Central memory CD8-positive, alpha-beta T cell (primary cell): ENCODE measurements at places on chromosomes 4 and X.

DNA sequence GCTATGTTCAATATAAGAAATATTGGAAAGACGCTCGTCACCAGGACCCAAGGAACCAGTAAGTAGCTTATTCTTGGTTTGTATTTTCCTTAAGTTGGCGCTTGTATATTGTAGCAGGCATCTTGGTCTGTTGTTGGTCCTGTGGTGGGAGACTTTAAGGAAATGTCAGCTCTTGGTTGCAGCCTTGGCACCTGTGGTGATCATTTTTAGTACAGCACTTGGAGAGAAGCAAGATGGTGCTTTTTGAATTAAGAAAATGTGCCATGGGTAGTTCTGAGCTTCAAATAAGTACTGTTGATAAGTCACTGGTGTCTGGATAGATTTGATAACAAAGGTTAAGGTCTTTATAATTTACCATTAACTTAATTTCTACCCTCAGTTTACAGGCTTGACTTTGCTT lies 1.1 kb downstream of the RPS3A start:
- DNase-seq, result no peak
- H3K27ac ChIP-seq, result peak overlapping the region; percentile 98
- peaks cover 59% of the 10 kb centered on the region for H3K36me3 ChIP-seq

DNA sequence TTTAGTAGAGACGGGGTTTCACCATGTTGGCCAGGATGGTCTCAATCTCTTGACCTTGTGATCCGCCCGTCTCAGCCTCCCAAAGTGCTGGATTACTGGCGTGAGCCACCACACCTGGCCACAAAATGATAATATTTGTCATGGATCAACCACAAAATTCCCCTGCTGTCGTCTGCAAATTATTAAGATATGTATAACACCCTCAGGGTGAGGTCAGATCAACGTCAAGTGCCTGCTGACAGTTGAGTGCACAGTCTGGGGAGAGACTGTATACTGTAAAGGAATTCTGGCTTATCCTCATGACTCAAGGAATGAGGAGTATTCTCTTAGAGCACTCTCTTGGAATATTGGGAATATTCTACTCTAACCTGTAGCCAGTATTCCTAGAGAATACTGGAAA lies 11.2 kb downstream of the EPGN start:
- DNase-seq, result no peak
- H3K4me3 ChIP-seq, result no peak overlapping the region
- H3K27me3 ChIP-seq, result peaks cover 59% of the 10 kb centered on the region
- peaks cover 6% of the 10 kb centered on the region for H3K4me1 ChIP-seq

DNA sequence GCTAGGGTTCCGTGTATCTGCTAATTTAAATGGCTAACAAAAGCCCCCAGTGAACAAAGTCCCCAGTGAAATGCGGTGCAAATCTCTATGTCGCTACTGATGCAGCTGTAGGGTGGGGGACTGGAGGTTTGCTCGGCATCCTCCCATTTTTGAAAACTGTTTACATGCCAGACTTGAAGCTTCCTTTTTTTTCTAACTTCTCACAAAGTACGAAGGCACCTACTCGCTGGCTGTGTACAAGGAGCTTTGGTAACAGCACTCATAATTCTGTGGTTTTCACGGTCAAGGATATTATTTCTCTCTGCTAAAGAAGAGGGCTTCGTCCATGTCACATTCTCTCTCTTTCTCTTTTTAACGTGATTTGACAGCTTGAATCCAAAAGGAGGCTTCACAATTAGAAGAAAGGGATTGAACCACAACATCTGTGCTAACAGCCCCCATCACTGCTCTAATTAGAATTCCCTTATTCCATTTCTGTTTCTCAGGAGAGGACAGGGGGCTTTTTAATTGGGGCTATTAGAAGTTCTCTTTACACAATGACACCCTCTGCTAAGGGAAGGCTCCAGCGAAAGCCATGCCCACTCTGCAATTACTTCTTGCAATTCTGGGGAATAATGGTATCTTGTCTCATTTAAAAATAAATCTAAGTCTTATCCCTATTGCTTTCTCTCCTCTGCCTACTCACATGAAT lies 46.7 kb downstream of the TMEM156 start:
- H3K27ac ChIP-seq, result no peak overlapping the region
- no peaks in the 10 kb centered on the region for H3K27me3 ChIP-seq
- DNase-seq, result no peak
- H3K4me1 ChIP-seq, result peaks cover 5% of the 10 kb centered on the region

GRCh38 chrX:21723084-21723483 lies 34.8 kb downstream of the SMPX start:
- H3K27ac ChIP-seq, result no peak overlapping the region
- H3K4me1 ChIP-seq, result no peaks in the 10 kb centered on the region
- no peak for DNase-seq

- peaks cover 9% of the 10 kb centered on the region for H3K4me1 ChIP-seq
- no peak overlapping the region for H3K4me3 ChIP-seq
- H3K36me3 ChIP-seq, result peaks cover 4% of the 10 kb centered on the region
- no peak for DNase-seq
- H3K27ac ChIP-seq, result no peak overlapping the region
These were observed 64.4 kb downstream of the TBC1D19 start for GRCh38 chr4:26648260-26648659.

- no peaks in the 10 kb centered on the region for H3K27me3 ChIP-seq
- no peaks in the 10 kb centered on the region for H3K36me3 ChIP-seq
- H3K4me1 ChIP-seq, result no peaks in the 10 kb centered on the region
- no peak overlapping the region for H3K27ac ChIP-seq
- no peak for DNase-seq
- H3K4me3 ChIP-seq, result no peak overlapping the region
These were observed 123.3 kb downstream of the SLC10A7 start for GRCh38 chr4:146398404-146398803.

DNA sequence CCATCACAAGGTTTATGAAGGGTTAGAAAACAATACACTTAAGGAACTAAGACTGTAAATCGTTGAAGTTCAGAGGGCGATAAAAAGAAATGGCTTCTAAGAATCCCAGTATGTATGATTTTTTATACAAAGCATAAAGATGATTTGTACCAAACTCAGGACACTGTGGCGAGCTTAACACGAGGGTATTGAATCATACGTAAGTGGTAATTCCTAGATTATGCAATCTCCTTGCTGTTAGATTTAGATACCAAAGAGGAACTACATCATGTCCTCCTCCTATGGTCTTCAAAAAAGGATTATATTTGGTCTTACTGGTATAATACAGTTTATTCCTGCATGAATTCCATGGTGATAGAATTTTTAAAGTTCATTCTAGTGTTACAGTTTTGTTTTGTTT lies 23.9 kb downstream of the NFKB1 start:
- peak overlapping the region; percentile 35 for H3K27ac ChIP-seq
- peaks cover 74% of the 10 kb centered on the region for H3K4me1 ChIP-seq
- no peak for DNase-seq

- no peaks in the 10 kb centered on the region for H3K27me3 ChIP-seq
- no peaks in the 10 kb centered on the region for H3K36me3 ChIP-seq
- H3K4me1 ChIP-seq, result no peaks in the 10 kb centered on the region
- DNase-seq, result no peak
- no peak overlapping the region for H3K27ac ChIP-seq
These were observed 2370.7 kb downstream of the PCDH7 start for GRCh38 chr4:33090910-33091309.

- no peak overlapping the region for H3K4me3 ChIP-seq
- peaks cover 2% of the 10 kb centered on the region for H3K36me3 ChIP-seq
- H3K4me1 ChIP-seq, result no peaks in the 10 kb centered on the region
- H3K27me3 ChIP-seq, result no peaks in the 10 kb centered on the region
These were observed 282.6 kb downstream of the ADGRA3 start for GRCh38 chr4:22233230-22233629.

- DNase-seq, result no peak
- no peaks in the 10 kb centered on the region for H3K4me1 ChIP-seq
- H3K27ac ChIP-seq, result no peak overlapping the region
- no peaks in the 10 kb centered on the region for H3K36me3 ChIP-seq
These were observed 58.1 kb downstream of the DCHS2 start for GRCh38 chr4:154433543-154433942.

DNA sequence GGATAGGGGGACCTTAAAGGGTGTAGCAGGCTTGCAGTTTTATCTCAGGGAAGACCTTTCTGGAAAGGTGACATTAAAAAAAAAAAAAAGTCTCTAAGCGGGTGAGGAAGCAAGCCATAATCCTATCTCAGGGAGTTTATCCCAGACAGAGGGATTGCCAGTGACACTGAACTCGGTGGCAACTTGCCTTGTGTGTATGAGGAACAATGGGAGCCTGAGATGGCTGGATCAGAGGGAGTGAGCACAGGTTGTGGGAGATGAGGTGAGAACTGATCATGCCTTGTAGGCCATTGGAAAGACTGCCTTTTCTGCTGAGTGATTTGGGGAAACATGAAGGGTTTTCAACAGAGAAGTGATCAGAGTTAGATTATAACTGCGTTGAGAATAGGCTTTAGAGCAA lies 31.1 kb downstream of the DTHD1 start:
- H3K36me3 ChIP-seq, result peaks cover 9% of the 10 kb centered on the region
- no peak for DNase-seq
- H3K4me1 ChIP-seq, result peaks cover 28% of the 10 kb centered on the region
- peak overlapping the region; percentile 0 for H3K27ac ChIP-seq

GRCh38 chrX:15496824-15497223 lies 3.7 kb upstream of the PIR start:
- H3K4me1 ChIP-seq, result peaks cover 15% of the 10 kb centered on the region
- H3K27me3 ChIP-seq, result peaks cover 22% of the 10 kb centered on the region
- peaks cover 2% of the 10 kb centered on the region for H3K36me3 ChIP-seq
- no peak overlapping the region for H3K4me3 ChIP-seq
- no peak for DNase-seq

GRCh38 chrX:121581885-121582284 lies 534.5 kb downstream of the GLUD2 start:
- H3K36me3 ChIP-seq, result peaks cover 2% of the 10 kb centered on the region
- H3K4me3 ChIP-seq, result no peak overlapping the region
- no peaks in the 10 kb centered on the region for H3K4me1 ChIP-seq

- H3K4me1 ChIP-seq, result no peaks in the 10 kb centered on the region
- H3K4me3 ChIP-seq, result no peak overlapping the region
- H3K36me3 ChIP-seq, result peaks cover 2% of the 10 kb centered on the region
- no peak overlapping the region for H3K27ac ChIP-seq
- peaks cover 94% of the 10 kb centered on the region for H3K27me3 ChIP-seq
These were observed 5.2 kb downstream of the POU4F2 start for GRCh38 chr4:146643812-146644401.

DNA sequence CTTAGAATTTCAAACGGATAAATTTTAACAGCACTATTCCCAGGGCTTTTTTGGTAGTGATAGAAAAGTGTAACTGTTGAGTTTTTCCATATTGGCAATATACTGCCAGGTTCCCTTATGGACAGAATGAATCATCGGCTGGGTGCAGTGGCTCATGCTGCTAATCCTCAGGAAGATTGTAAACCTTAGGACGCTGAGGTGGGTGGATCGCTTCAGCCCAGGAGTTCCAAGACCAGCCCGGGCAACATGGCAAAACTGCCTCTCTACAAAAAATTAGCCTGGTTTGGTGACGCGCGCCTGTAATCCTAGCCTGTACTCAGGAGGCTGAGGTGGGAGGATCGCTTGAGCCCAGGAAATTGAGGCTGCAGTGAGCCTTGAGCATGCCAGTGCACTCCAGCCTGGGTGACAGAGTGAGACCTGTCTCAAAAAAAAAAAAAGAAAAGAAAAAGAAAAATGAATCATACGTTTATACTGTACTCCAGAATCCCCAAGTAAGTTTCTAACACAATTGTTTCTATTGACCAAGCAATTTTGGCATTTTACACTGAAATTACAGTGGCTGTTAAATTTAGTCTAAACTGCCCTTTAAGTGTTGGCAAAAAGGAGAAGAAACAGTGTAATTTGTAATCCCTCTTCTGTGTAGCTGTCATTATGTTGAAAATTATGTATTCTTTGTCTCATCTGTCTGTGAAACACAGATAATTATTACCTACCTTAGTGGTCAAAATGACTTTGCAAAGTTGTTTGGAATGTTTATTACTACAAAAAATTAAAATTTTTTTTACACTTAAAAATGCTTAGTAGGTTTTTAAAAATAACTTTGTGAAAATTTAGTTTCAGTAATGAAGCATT lies 1.8 kb downstream of the SLC30A9 start:
- DNase-seq, result no peak
- peaks cover 12% of the 10 kb centered on the region for H3K36me3 ChIP-seq
- H3K4me1 ChIP-seq, result peaks cover 15% of the 10 kb centered on the region
- peak overlapping the region; percentile 23 for H3K4me3 ChIP-seq
- no peak overlapping the region for H3K27ac ChIP-seq

DNA sequence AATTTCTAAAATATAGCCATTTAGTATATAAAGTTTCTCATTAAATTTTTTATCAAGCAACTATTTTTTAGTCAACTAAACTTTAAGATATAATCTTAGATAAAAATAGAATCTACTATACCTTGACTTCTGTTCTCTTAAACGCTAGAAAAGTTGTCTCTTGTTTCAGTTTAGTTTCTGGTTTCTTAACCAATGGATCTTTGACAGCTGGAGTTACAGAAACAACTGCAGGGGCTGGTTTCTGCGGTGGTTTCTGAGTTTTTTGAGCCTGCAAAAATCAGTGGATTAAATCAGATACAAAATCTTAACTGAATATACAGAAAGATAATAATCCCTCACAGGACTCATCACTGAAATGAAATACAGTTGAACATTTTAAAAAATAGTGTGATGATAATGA lies 21.9 kb downstream of the INTS12 start:
- H3K36me3 ChIP-seq, result peaks cover 47% of the 10 kb centered on the region
- H3K27ac ChIP-seq, result peak overlapping the region; percentile 38
- no peak for DNase-seq
- H3K27me3 ChIP-seq, result no peaks in the 10 kb centered on the region
- peaks cover 4% of the 10 kb centered on the region for H3K4me1 ChIP-seq
- H3K4me3 ChIP-seq, result no peak overlapping the region

DNA sequence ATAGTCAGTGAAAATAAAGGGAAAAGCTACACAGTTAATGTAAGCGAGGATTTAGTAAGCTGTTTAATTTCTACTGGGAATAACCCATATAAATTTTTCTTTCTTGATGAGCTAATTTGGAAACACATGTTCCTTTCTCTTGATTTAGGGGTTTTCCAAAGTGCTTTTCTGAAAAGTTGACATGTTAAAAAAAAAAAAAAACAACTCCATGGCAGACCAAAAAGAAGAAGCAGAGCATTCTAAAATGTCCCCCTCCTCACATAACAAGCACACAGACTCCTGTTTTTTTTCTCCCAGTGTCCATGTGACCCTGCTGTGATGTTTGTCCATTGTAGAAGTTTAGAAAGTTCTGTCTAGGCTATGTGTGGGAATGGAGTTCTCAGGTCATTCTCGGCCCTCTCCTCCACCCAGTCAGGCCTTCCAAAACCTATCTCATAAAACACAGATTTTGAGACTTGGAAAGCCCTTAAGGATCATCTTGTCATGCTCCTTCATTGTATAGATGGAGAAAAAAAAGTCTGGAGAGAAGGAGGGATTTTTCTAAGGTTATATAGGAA lies 792 bp downstream of the CLIC2 start:
- no peak overlapping the region for H3K4me3 ChIP-seq
- H3K27ac ChIP-seq, result no peak overlapping the region
- H3K36me3 ChIP-seq, result no peaks in the 10 kb centered on the region
- H3K4me1 ChIP-seq, result no peaks in the 10 kb centered on the region
- peaks cover 24% of the 10 kb centered on the region for H3K27me3 ChIP-seq

GRCh38 chr4:168717847-168718246 lies 221.0 kb downstream of the PALLD start:
- H3K4me1 ChIP-seq, result peaks cover 7% of the 10 kb centered on the region
- no peak overlapping the region for H3K27ac ChIP-seq
- H3K36me3 ChIP-seq, result no peaks in the 10 kb centered on the region
- no peak overlapping the region for H3K4me3 ChIP-seq
- DNase-seq, result no peak
